ENCODE measurements at places on chromosomes 5 and 9. TPM values are rescaled to one million over a fixed set of nuclear protein-coding genes. Genes with fewer than 3 reads are reported as not detected.

DNA sequence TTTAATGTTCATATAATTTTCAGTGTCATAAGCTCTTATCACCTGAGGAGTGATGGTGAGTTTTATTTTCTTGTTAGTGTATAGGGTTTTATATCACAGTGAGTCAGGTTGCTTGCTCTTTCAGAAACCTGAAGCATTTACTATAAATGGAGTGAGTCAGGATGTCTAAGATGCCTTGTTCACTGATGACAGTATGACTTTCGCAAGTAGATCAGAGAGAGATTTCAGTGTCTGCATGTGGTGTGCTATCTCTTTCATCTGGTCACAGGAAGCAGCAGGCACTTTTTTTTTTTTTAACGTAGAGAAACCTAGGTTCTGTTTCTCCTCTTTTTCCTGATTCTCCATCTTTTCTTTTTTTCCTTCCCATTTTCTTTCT is 237.1 kb downstream of the DMRTA1 start:
- DNase-seq, result no peak

- DNase-seq, result no peak
Observed at GRCh38 chr5:155827949-155828348, 499.0 kb upstream of the SGCD start.

- DNase-seq, result no peak
Observed at GRCh38 chr5:1724822-1725602, 74.6 kb downstream of the MRPL36 start.

DNA sequence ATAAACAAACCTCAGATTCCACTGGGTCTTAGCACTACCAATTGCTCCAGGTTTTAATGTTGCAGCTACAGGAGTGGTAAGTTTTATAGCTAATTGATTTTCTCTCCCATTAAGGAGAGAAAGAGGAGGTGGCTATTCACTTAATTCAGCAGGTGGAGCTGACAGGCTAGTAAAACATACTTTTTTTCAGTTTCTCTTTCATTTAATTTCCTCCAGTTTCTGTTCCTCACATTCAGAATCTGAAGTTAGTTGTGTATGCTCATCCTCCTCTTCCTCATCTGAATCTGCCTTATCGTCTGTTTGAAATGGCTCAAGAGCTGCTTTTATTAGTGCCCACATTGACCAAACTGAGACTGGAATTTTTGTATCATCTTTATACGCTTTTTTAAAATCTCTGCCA is 98.0 kb downstream of the PLPPR1 start:
- DNase-seq, result no peak

DNA sequence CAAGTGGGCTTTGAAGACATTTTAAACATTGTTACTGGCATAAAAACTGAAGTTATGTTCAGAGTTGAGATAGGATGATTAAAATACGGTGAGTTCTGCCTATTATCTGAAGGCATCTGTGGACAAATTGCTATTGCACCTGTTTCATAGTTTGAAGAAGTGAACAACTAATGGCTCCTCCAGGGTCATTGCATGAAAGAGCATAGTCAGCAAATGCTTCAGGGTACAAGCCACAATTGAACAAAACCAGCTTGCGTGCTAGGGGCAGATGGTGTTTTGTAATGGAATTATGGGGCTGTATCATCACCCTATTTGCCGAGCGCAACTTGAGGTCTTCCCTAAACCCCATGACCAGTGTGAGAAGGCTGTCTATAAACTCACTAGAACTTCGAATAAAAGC is 369.1 kb downstream of the MTRR start:
- no peak for DNase-seq

DNA sequence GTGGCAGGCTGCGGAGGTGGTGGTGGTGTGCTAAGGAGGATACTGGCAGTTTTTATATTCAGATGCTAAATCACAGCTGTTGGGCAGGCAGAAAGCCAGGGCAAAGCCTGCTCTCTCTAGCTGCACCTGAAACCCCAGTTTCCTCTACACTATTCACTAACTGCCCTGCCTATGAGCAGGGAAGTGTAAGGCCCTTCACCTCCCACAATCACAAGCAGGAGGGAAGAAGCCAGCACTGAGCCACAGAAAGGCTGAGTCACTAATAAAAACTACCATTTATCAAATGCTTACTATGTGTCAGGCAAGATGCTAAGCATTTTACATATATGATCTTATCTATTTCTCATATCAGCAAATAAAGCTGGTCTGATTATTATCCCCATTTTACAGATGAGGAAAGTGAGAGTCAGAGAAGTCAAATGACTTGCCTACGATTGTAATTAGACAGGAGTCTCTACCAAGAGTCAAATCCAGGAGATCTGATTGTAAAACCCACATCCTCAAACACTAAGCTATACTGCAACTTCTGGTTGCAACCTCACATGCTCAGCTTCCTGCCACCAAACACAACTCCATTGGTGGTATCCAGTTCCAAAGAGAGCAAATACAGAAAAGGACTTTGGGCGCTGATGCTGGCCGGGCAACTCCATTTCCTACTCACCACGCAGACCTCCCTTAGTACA is 17.7 kb upstream of the IL6ST start:
- peak; percentile 66 for DNase-seq

DNA sequence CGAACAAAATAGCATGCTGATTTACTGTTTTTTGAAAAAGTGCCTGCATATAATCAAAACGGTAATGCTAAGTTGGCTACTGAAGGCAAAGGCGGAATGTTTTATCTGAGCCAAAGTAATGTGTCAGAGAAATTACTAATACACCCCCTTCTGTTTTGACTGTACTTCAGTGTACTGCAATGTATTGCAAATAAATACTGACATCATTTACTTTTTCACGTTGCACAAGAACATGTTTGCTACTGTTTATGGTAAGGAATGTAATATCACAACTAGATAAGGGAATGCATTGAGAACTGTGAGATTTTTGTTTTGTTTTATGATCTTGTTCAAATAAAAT is 813 bp upstream of the AGTPBP1 start:
- no peak for DNase-seq

DNA sequence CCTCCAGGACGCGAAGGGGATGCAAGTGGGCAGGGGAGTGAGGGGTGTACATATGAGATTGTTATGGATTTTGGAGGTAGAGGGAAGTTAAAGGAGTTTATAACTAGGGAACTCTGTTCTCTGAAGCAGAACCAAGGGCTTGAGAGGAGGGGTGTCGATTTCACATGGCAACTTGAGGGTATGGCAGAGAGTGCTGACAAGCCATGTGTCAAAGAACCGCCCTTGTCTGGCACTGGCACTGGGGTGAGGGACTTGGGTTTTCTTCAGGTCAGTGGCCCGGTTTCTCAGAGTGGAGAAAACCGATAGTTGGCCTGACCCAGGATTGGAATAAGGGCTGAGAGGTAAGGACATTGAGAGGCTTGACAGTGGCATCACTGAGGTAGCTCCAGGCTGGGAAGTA is 47.7 kb upstream of the TESK1 start:
- DNase-seq, result no peak

DNA sequence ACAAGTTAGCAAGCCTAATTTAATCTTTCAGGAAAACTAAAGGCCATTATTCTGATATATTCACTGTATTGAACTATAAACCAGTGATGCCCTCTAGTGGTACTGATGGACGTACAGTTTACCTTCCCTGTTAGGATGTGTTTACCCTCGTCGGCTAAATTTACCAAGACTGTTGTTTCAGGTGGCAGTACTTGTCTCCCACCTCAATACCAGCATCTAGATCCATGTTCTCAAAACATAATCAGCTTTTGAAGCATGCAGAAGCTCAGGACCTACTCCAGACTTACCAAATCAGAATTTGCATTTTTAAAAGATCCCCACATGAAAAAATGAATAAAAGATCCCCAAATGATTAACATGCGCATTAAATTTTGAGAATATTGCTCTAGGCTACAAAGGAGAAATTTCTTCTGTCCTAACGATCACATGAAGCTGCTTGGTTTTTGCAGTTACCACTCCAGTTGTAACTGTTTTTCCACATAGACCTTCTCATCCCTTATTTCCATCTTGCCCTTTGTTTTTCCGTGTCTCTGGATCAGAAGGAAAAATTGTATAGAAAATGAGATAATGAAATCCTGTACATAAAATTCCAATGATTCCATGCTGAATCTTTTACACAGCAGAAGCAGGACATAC is 3.2 kb upstream of the BAAT start:
- DNase-seq, result peak; percentile 13

GRCh38 chr5:59079622-59080620 is 497.0 kb downstream of the RAB3C start:
- DNase-seq, result no peak

DNA sequence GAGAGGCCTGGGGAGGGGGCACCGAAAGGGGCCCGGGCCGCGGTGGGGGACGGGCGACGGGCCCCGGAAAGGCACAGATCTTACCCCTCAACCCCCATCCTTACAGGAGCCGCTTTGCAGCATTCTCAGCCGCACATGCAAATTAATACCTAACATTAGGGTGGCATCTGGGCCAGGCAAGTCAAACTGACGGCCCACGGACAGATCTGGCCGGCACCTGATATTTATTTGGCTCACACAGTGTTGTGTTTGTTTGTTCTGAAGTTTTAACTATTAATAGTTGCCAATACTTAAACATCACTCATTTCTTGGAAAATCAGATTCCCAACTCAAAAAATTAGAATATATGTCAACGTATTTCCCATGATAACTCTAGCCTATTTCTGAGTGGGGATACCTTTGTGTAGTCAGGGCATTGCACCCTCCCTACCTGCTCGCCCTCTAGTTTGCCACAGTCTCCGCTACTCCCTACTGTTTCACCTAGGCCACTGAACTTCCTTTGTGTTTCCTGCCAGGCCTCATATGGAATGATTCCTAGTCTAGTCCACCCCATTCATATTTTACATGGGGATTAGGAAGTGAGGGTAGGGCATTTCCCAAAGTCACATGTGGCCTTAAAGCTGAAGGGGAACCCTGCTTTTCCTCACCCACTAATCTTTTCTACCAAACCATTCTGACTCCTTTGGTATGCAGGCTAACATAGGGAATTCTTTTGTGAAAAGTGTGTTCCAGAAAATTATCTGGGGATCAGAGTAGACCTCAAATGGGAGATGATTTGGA is 71.9 kb upstream of the LARP1 start:
- DNase-seq, result no peak

- DNase-seq, result no peak
Observed at GRCh38 chr9:74726581-74726980, 161.1 kb downstream of the TRPM6 start.

- DNase-seq, result no peak
Observed at GRCh38 chr9:124770359-124771020, 621 bp downstream of the NR6A1 start.

DNA sequence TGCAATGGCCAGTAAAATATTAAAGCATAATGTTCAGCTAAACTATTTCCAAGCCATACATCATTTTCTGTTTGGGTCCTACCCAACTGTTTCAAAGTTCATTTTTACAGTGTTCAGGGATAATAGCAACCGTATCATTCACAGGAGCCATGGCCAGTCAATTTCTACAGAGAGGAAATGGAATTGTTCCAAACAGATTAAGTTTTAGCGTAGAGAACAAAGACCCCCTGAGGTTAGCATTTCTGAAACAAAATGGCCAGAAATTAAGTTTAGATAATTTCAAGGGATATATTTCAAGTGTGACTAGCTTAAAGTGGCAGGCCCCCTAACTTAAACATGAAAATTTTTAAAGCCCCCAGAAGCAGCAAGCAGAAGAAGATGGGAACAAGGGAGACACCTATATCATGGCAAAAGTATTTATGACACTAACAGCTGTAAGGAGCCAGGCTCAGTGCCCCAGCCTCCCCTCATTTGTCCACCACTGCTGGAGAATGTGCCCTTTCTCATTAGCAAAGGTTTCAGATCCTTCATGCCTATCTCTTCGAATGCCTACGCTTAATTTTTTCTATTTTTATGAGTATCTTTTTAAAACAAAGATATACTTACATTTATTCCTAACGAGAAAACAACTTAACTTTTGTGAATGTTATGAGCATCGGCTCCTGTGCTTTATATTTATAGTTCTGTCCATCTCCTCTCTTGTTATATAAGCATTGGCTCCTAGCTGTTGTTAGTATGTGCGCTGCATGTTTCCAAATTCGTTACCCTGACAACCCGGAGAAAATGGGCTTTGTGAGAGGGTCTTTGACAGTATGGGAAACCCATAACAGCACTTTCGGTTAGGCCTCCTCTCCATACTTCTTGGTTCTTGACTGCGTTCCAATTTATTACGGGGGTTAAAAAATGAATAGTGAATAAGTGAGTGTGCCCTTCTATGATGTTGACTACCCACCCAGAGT is 116.3 kb downstream of the MED27 start:
- DNase-seq, result no peak

DNA sequence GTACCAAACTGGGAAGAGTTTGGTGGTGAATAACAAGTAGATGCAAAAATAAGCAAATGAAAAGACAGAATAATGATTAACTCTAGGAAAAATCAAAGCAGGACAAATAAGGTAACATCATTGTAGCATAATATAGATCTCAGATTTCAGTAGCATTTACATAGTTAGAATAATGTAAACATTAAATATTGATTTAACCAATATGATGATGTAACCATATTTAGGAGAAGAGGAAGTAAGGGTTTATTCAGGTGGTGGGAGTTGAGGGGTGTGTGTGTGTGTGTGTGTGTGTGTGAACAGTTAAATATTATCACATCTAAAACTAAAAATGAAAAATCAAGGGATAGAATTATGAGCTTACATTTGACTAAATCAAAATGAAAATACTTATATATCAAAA is 143.4 kb downstream of the NPR3 start:
- DNase-seq, result no peak

GRCh38 chr9:81182431-81182830 is 506.9 kb downstream of the TLE1 start:
- DNase-seq, result no peak

DNA sequence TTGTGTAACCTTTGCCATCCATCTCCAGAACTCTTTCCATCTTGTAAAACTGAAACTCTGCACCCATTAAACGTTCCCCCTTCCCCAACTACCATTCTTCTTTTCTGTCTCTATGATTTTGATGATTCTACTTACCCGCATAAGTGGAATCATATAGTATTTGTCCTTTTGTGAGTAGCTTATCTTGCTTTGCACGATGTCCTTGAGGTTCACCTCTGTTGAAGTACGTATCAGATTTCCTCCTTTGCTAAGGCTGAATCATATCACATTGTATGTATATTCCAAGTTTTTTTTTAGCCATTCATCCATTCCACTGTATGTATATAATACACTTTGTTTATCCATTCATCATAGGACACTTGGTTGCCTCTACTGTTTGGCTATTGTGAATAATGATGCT is 2.9 kb upstream of the RNF130 start:
- no peak for DNase-seq

DNA sequence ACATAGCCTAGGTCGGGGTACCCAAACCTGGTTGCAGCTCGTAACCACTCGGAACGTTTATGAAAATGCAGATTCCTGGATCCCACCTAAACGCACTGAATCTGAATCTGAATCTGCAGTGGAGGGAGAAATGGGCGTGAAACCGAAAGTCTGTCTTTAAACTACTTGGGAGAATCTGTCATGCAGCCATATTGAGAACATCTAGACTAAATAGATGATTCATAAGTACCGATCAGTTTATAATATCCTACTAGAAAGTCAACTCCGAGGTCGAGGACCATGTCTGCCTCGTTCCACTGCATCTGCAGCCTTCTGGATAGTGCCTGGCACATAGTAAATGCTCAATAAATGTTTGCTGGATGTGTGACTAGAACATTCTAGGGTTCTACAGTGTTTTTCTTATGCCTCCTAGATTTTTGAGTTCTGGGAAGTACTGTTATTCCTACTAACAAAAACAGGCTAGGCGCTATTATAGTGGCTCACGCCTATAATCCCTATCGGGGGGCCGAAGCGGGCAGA is 632 bp downstream of the COQ4 start:
- DNase-seq, result no peak

- DNase-seq, result no peak
Observed at GRCh38 chr5:435156-435790, 7.7 kb upstream of the EXOC3 start.

Gene CCL27
- not detected for total RNA-seq

Gene ACTBL2
- total RNA-seq, result not detected

Gene CDH10
- total RNA-seq, result not detected

Gene TCF7
- total RNA-seq, result 493 TPM

Gene ECM2
- total RNA-seq, result not detected

Gene SLC36A3
- not detected for total RNA-seq

Data from CD4-positive, alpha-beta T cell (primary cell).